Activated CD8-positive, alpha-beta T cell treated with anti-CD3 and anti-CD28 coated beads, Interleukin-2, amount 10 ng/mL, durations not matched to agents 7 days and 5 days (primary cell): ENCODE measurements at places on chromosomes 7 and 10. TPM values are rescaled to one million over a fixed set of nuclear protein-coding genes. Genes with fewer than 3 reads are reported as not detected.

DNA sequence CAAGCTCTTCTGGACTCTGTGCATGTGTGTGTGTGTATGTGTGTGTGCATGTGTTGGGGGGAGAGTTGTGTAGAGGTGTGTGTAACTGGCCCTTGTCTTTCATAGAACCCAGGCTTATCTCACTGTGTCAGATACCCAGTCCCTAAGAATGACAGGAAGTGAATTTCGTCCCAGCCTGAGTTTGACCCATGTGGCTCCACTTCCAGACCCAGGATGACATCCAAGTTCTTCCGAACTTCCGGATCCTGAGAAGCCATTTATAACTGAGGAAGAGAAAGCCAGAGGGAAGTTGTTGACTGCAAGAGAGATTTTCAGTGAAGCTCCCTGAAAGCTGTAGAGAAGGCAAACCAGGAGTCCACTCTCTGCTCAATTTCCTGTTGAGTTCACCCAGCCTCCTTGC, 53.2 kb downstream of the ADRB1 start:
- peaks cover 34% of the 10 kb centered on the region for H3K27me3 ChIP-seq
- no peak for DNase-seq
- no peak overlapping the region for H3K4me3 ChIP-seq
- H3K27ac ChIP-seq, result no peak overlapping the region

DNA sequence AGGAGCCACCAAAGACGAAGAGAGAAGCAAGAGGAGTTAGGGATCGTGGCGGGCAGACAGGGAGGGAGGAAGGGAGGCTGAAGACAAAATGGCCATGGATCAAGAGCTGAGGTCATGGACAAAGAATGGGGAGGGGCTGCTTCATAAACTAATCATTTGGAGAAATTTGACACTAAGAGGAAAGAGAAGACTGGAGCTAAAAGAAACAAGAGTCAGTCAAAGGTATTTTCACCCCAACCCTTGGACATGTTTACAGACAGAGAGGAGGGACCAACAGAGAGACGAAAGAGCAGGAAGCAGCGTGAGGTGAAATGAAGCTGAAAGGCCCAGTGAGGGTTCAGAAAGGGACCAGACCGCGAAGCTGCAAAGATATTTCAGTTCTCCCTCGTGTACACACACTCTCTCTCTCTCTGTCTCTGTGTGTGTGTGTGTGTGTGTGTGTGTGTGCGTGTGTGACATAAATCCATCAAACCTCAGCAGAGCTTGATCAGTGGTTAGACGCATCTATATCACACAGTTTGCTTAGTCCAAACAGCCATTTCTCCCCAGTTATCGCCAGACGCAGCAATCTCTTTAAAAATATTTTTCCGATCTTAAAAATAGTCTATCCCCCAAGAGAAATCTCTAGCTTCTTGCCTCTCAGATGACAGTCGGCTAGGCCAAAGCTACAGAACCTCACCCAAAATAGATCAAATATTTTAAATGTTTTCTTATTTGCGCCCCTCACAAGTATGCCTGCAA, 12.5 kb upstream of the CALD1 start:
- H3K4me1 ChIP-seq, result no peaks in the 10 kb centered on the region
- H3K27me3 ChIP-seq, result no peaks in the 10 kb centered on the region
- H3K36me3 ChIP-seq, result no peaks in the 10 kb centered on the region

GRCh38 chr7:77855371-77856083, 57.0 kb downstream of the PHTF2 start:
- no peaks in the 10 kb centered on the region for H3K27me3 ChIP-seq
- H3K27ac ChIP-seq, result no peak overlapping the region
- H3K4me1 ChIP-seq, result peaks cover 15% of the 10 kb centered on the region
- no peak overlapping the region for H3K4me3 ChIP-seq

- peaks cover 13% of the 10 kb centered on the region for H3K4me1 ChIP-seq
- H3K27me3 ChIP-seq, result peaks cover 26% of the 10 kb centered on the region
Observed at GRCh38 chr10:69508738-69509340, 57.6 kb downstream of the TSPAN15 start.

GRCh38 chr7:41203542-41203941, 499.3 kb downstream of the INHBA start:
- no peak overlapping the region for H3K4me3 ChIP-seq
- no peaks in the 10 kb centered on the region for H3K36me3 ChIP-seq
- H3K27me3 ChIP-seq, result no peaks in the 10 kb centered on the region
- DNase-seq, result no peak

DNA sequence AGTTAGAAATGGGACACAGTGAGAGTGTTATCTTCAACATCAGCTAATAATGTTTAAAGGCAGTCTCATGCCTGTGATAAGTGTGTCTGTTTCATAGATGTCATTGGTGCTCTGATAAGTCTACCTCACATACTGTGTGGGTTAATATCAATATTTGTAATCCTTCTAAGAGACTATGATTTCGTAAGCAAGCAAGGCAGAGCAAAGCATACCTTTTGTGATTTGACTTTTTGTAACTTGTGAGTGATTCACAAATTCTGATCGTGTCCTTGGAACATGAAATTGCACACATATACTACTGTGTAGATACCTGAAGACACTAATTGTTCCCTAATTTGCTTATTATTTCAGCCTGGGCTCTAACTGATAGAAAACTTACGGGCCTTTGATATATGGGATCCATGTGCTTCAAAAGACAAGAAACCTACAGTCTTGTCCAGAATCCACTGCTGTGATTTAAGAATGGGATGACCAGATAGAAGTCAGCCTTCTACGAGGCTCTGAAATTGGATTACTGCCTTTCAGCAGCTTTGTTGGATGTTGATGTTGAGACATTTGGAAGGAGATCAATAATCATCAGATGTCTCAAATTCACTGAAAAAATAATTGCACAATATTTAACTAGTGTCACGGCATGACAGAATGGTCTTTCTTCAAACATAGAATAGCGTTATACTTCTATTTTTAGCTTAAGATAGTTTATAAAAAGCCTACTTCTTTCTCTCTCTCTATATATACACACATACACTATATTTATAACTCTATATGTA, 63.2 kb upstream of the KLF6 start:
- no peaks in the 10 kb centered on the region for H3K27me3 ChIP-seq
- no peak overlapping the region for H3K4me3 ChIP-seq
- no peak overlapping the region for H3K27ac ChIP-seq
- H3K4me1 ChIP-seq, result peaks cover 28% of the 10 kb centered on the region

Gene PTPN20
- total RNA-seq, result not detected
